ENCODE measurements at places on chromosomes 11 and 22.

DNA sequence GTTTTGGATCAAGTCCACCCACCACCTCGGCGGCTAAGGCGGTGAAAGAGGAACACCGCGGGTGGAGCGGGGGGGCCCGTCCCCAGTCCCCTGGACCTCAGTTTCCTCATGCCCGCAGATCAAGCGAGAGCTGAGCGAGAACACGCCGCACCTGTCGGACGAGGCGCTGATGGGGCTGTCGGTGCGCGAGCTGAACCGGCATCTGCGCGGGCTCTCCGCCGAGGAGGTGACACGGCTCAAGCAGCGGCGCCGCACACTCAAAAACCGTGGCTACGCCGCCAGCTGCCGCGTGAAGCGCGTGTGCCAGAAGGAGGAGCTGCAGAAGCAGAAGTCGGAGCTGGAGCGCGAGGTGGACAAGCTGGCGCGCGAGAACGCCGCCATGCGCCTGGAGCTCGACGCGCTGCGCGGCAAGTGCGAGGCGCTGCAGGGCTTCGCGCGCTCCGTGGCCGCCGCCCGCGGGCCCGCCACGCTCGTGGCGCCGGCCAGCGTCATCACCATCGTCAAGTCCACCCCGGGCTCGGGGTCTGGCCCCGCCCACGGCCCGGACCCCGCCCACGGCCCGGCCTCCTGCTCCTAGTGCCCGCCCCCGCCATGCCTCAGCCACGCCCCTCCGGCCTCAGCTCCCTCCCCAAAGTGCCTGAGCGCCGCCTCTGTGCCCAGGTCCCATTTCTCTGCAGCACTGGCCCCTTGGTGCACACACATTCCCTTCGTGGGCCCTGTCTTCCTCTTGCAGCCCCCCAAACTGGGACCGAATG lies 12.7 kb downstream of the MAFF start:
- no peak for DNase-seq

DNA sequence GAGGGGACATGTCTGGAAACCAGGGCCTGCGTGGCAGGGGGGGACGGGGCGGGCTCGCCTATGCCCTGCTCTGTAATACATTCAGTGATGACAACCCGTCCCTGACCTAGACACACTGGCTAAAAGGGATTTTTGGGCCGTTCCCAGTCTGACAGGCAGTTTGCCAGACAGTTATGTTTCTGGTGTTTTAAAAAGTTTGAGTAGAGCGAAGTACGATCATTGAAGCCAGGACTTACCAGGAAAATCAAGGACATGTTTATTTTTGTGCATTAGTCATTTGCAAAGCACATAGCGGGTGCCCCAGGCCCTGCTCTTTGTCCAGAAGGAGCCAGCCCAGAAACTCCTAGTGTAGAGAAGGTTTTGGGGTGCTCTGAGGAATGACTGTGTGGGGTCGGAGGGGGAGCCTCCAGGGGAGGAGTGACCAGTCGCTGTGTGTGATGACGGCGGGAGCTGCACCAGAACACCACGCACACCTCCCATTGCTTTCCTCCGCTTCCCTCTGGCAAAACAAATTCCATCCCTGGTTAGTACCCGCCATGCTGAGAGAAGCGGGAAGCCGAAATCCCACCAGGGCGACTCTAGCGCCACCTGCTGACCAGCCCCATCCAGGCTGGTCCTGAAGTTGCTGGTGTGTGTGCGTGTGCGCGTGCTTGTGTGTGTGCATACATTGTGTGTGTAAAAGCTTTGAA lies 50.8 kb downstream of the FBLN1 start:
- DNase-seq: peak; percentile 90

GRCh38 chr22:26103023-26103422 lies 66.2 kb upstream of the SEZ6L start:
- no peak for DNase-seq

- no peak for DNase-seq
Observed at GRCh38 chr11:2573240-2574042, 126.4 kb downstream of the KCNQ1OT1 start.

DNA sequence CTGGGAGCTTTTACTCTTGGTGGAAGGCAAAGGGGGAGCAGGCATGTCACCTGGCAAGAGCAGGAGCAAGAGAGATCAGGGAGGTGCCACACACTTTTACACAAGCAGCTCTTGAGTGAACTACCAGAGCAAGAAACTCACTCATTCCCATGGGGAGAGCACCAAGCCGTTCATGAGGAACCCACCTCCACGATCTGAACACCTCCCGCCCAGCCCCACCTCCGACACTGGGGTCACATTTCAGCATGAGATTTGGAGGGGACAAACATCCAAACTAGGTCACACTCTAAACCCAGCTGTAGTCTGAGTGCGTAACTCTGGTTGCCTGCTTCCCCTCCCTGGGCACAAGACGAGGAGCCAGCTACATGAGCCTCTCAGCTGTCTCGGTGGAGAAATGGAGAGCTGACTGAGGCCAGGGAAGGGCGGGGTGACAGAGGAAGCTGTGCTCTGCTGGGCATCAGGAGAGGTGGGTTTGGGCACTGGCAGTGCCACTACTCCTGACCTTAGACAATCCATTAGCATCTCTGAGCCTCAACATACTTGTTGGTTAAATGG lies 134.6 kb downstream of the PKNOX2 start:
- no peak for DNase-seq

- peak; percentile 48 for DNase-seq
Observed at GRCh38 chr11:35598254-35599125, 19.8 kb upstream of the FJX1 start.

DNA sequence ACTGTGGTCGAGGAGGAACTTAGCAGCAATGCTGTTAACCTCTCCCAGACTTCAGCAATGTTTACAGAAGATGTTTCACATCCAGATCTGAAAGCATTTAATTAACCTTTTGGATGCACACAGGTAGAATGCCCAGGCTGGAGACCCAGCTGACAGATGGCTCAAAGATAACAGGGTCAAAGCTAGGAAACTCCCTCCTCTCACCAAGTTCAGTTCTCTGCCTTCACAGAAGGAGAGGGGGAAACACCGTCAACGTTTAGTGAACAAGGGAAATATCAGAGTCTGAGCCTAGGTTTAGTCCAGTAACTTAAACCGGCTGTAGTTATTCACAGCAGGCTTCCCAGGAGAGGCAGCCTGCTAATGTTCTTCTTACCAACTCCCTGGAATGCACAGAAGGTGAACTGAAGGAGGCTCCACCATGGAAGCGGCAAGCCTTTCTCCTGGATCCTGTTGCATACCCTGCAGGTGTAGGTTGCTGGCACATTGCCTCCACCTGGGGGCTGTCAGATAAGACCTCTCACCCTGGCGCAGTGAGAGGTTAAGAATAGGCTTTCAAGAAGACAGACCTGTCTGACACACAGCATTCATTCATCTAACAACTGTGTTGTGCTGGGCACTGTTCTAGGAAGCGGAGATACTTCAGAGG lies 23.5 kb upstream of the ANKK1 start:
- DNase-seq: no peak

GRCh38 chr11:10323793-10324170 lies 18.9 kb downstream of the ADM start:
- no peak for DNase-seq

Data from Calu3 (cell line).